Activated naive CD8-positive, alpha-beta T cell treated with anti-CD3 and anti-CD28 coated beads, Interleukin-2, amount 10 ng/mL, durations not matched to agents 7 days and 5 days (primary cell): ENCODE measurements at places on chromosomes 7 and 10. TPM values are rescaled to one million over a fixed set of nuclear protein-coding genes. Genes with fewer than 3 reads are reported as not detected.

APBB1IP gene
- 88.7 TPM for total RNA-seq

GFRA1 gene
- not detected for total RNA-seq

TUBB8 gene
- total RNA-seq, result not detected

PRLHR gene
- not detected for total RNA-seq

PTF1A gene
- not detected for total RNA-seq
